ENCODE measurements at places on chromosomes 16 and 17. TPM values are rescaled to one million over a fixed set of nuclear protein-coding genes. Genes with fewer than 3 reads are reported as not detected.

DNA sequence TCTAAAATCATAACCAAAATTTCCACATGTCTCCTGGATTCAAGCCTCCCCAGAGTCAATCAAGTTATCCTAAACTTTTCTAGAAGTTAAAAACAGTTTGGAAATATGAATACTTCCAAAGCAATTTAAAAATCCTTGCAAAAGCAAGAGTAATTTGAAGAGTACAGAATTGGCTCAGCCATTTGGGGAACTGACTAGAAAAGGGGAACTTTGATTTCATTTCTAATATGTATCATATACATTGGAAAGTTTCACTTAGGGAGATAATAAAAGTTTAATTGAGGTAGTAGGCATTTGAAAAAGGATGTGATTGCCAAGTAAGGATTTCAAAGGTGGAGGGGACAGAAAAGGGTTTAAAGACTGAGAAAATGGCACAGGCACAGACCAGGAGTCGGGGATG is 9.0 kb upstream of the SLFN12L start:
- no peak for DNase-seq

DNA sequence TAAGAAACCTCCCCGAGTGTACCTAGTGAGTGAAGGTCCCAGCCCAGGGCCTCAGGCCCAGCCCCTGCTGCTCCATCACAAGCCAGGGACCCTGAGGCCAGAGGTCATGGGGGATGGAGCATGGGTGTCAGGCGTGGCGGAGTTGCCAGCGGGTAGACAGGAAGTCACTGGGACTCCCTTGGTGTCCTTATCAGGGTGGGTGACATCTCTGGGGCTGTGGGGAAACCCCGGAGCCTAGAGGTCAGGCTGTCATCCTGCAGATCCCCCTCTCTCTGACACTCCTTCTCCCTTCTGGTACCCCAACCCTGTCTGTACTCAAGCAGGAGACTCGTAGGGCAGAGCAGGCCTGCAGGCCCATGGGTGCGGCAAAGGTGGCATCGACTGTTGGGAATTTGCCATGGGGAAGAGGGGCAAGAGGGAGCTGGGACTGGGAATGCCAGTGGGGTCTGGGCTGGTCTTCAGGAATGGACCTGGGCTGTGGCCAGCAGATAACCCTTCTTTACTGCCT is 10.8 kb upstream of the ADGRG1 start:
- DNase-seq: no peak

- no peak for DNase-seq
Measured at GRCh38 chr16:4968879-4969483, 10.9 kb downstream of the SEC14L5 start.

GRCh38 chr17:34613064-34614019 is 34.0 kb downstream of the TMEM132E start:
- DNase-seq: no peak

- DNase-seq: no peak
Measured at GRCh38 chr17:64392300-64392699, 1.6 kb upstream of the PECAM1 start.

- DNase-seq: no peak
Measured at GRCh38 chr17:22505660-22506059, 813.3 kb downstream of the KCNJ18 start.

GRCh38 chr16:89138843-89139520 is 32.6 kb upstream of the CDH15 start:
- no peak for DNase-seq

GRCh38 chr17:78168903-78169793 is 767 bp downstream of the SYNGR2 start:
- peak; percentile 41 for DNase-seq

DNA sequence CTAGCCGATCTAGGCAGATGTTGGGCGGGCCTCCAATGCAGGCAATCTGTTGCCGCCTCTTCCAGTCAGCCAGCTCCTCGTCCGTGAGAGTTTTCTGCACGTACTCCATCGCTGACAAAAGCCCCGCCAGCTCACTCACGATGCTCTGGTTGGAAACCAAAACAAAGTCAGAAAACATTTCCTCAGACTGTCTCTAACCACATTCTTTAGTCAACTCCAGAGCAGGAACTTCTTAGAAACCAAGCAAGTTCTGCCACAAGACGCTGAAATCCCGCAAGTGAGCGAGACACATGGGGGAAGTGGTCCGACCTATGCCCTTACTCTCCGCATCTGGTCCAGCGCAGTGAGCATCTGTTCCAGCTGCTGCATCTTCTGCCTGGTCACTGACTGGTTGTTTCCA is 49.1 kb downstream of the STAT5A start:
- no peak for DNase-seq

GRCh38 chr17:19642373-19642893 is 6.1 kb upstream of the ALDH3A2 start:
- no peak for DNase-seq

DNA sequence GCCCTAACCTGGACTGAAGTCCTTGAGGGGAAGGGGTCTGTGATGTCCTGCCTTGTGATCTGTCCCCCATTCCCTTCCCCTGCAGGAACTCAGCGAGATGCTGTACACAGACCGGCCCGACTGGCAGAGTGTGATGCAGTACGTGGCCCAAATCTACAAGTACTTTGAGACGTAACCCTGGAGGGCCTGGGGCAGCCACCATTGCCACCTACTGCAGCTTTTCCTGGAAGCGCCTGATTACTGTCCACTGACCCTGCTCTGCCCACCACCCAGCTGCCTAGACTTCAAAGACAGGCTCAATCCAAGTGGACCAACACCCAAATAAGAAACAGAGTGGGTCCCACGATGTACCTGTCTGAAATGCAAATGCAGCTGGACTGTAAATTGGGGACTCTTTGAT is 153.4 kb downstream of the LGALS9B start:
- DNase-seq: no peak

DNA sequence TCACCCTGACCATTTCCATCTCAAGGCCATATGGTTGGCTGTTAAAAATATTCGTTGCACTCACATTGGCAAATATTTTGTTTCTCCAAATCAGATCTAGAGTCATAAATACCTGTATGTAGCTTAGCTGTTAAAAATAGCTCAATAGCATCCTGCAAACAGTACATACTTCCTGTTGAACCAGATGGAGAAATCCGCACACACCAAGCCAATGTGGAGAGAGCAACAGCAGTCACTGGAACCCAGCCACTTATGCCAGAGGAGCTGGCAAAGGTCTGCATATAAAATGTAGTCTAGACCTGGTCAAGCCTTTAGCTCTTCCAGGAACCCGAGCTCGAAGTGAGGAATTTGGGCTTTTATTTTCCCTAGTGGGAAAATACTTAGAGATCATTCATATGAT is 146.4 kb upstream of the KCNJ16 start:
- DNase-seq: no peak

GRCh38 chr17:44677136-44677535 is 12.4 kb downstream of the CCDC43 start:
- DNase-seq: no peak

- DNase-seq: no peak
Measured at GRCh38 chr16:56344518-56345405, 80.6 kb downstream of the AMFR start.

DNA sequence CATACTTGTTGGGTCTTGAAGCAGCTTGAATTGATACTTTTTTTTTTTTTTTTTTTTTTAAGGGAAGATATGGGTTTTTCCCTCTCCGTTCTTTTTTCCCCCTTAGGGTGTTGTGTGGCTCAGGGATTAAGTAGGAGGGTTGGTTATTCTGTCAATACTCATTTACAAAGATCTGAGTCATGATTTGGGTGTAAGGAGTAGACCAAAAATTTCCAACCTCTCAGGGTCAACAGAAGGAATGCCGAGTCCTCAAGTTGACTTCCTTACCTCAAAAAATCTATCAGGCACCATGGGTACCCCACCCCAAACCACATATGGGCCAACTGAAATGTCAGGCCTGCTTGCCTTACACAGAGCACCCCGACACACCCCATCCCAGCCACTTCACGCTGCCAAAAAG is 230.5 kb downstream of the CCDC182 start:
- peak; percentile 50 for DNase-seq

- DNase-seq: no peak
Measured at GRCh38 chr17:50422738-50423137, 3.3 kb upstream of the ACSF2 start.

- DNase-seq: no peak
Measured at GRCh38 chr17:55898195-55898594, 147.3 kb downstream of the PCTP start.

GRCh38 chr16:74449470-74449869 is 28.2 kb upstream of the CLEC18B start:
- DNase-seq: peak; percentile 79

DNA sequence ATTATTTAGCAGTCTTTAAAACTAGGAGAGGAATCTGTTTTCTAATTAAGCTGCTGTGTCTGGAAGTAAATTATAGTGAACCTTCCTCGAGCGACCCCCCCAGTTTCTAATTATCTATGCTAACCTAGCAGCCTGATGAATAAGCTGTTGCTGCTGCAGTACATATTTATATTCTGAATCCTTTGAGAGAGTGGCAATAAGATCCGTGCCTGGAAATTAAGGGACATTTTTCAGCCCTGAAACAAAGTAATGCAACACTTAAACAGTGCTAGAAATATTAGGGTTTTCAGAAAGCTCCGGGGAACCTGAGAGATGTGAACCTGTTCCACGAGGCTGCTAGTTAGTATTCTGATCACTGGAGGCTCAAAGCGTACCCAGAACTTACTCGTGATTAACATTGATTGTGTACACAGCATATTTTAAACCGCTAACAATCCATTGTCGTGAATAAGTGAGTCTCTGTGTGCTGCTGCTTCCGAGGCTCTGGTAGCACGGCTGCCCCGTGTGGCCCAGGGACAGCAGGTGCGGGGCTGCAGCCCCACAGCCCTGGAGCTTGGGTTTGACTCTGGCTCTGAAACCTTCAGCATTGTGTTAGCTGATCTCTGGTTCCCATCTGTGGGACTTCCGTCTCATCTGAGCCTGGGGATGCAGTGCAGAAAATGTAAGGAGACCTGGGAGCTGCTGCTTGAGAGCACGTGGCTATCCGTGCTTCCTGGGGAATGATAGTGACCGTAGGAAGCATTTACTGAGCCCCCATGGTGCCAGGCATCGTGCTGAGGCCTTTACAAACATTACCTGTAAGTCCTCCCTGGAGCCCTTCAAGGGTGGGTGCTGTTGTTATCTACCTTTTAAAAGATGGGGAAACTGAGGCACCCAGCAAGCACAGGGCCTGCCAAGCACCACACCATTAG is 190.9 kb upstream of the CHMP6 start:
- no peak for DNase-seq

DNA sequence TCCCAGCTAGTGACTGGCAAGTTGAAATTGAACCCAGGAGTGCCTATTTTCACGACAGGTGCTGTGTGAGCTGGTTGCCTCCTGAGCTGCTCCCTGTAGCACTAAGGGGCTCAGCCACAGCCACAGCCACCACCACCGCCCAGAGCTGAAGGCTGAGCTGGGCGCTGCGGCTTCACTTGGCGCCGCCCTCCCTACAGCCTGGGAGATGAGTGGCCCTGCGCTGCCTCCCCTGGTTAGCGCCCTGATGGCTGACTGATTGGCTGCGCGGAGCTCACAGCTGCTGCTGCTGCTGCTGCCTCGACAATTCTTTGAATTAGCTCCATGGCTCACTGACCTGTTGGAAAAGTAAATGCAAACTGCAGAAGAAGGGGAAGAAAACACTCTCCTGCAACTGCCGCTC is 91.8 kb upstream of the TMEM132E start:
- no peak for DNase-seq

DNA sequence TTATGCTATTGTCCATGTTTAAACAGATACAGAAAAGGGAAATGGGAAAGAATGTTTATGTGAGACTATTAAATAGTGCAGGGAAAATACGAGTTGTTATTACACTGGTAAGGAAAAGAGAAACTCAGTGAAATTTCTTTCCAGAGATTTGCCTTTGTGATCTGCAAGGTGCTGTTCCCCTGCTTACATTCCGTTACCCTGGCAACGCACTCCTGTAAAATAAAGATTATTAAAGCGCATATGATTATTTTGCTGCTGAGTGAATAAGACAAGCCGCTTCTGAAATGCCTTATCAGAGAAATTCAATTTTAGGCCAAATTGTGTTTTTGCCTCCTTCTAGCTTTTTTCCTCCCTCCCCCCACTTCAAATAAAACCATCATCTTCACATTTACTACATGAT is 328.6 kb upstream of the PMFBP1 start:
- no peak for DNase-seq

DNA sequence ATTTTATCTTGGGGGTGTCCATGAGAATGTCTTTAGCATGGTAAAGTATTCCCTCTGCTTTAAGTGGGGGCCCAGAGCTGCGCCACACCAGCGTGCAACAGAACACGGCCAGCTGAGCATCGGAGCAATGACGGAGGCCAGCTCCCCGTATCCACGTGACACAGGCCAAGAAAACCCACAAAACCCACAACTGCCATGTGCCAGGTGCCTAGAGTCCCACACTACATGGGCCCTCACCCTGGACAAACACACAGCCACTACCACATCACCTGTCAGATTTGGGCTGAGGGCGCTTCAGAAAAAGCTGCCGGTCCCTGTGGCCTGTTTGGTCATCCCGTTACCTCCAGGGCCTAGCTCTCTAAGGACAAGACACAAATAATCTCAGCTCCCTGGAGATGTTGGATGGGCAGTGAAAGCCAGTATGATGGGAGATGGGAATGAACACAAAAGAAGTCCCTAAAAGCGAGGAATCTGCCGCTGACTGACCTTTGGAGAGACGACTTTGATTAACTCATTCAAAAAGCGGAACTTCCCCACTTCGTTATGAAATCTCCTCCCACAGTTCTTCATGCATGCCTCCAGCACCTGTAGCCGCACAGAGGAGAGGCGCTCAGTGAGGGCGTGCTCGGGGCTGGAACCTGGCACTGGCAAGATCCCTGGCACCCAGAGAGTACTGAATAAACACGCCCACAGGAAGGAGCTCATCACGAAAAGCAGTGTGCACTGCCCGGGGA is 17.1 kb downstream of the GGA3 start:
- no peak for DNase-seq

- DNase-seq: no peak
Measured at GRCh38 chr17:65547253-65547670, 14.2 kb downstream of the AXIN2 start.

SLFN14 gene
- total RNA-seq: not detected

KIF19 gene
- total RNA-seq: not detected

QPRT gene
- 18.4 TPM for total RNA-seq

GSG1L2 gene
- total RNA-seq: not detected

CACNG3 gene
- total RNA-seq: not detected

HASPIN gene
- total RNA-seq: 11.7 TPM

C17orf113 gene
- 0.24 TPM for total RNA-seq

VAT1L gene
- 53.7 TPM for total RNA-seq

SOX9 gene
- 9.0 TPM for total RNA-seq

WFIKKN1 gene
- 0.10 TPM for total RNA-seq

Data from RPMI7951 (cell line).